IMR-90 (cell line): ENCODE measurements at places on chromosomes 16 and 17. TPM values are rescaled to one million over a fixed set of nuclear protein-coding genes. Genes with fewer than 3 reads are reported as not detected.

DNA sequence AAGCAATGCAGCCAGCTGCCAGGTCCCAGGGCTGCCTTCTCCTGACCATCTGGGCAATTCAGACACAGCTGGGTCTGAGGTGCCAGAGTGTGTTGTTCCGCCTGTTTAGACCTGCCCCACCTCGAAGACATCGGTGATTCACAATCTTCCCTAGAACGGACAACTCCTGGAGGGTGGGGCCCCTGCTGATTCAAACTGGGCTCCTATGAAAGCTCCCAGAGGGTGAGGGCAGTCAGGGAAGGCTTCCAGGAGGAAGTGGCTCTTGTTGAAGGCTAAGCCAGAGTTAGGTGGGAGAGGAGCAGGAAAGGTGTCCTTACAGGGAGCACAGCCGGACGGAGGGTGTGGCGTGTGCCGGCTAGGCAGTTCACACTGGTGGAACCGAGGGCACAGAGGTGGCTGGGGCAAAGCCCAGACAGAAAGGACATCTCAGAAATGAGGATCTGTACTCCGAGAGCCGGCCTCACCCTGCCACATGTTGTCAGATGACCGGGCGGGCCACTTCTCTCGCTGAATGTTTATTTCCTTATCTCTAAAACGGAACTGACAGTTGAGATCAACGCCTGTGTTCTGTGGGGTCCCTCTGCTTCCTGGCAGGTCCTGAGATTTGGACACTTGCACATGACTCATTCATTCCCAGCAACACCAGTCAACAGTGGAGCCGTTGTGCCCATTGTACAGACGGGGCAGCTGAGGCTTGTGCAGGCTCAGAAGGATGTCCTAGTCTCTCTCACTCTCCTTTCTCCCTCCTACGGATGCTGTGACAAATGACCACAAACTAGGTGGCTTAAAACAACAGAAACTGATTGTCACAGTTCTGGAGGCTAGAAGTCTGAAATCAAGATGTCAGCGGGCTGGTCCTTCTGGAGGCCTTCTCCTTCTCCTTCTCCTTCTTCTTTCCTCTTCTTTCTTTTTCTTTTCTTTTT is 26.9 kb upstream of the LITAF start:
- DNase-seq, result no peak

DNA sequence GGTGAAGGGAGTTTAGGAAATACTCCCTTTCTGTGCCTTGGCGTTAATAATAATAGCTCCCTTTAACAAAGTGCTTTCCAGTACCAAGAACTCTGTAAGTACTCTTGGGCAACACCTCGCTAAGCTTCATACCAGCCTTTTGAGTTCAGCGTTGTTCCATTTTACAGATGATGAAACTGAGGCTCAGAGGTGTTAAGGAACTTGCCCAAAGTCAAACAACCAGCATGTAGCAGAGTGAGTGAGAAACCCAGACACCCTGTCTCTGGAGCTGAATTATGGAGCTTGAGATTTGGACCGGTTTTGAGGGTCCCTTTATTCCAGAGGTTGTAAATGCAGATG is 607 bp downstream of the KATNIP start:
- no peak for DNase-seq

DNA sequence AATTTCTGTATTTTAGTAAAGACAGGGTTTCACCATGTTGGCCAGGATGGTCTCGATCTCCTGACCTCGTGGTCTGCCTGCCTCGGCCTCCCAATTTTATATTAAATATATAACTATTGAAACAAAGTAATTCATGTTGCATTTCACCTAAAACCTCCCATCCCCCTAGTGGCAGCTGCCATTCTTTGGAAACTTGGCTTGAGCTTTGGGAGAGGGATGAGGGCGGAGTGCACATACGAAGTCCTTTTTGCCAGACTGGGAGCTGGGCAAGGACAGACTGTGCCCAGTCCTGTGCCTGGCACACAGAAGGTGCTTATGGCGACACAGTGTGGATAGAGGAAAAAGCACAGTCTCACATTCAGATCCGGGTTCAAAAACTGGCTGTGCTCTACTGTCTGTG is 83.8 kb downstream of the NETO2 start:
- DNase-seq, result no peak

- peak; percentile 69 for DNase-seq
Measured at GRCh38 chr17:41689497-41690299, 1.0 kb downstream of the EIF1 start.

DNA sequence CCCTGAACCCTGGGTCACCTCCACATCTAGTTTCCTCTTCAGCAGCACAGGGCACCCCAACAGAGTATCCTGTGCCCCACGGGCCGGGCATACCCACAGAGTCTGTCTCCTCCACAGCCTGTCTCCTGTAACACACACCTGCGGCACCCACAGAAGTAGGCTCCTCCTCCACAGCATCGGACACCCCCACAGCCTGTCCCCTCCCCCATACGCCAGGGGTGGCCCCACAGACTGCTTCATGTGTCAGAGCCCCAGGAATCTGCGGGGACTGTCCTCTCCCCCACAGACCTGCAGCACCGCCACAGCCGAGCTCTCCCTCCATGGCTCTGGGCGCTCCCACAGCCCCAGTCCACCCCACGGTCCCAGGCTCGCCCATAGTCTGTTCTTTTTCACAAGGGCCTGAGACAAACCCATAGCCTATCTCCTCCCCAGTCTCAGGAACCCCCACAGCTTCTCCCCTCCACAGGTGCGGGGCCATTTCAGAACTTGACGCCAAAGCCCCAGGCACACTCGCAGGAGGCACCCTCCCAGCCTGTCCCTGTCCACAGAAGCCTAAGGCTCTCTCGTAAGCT is 1.4 kb downstream of the KIAA0753 start:
- no peak for DNase-seq

DNA sequence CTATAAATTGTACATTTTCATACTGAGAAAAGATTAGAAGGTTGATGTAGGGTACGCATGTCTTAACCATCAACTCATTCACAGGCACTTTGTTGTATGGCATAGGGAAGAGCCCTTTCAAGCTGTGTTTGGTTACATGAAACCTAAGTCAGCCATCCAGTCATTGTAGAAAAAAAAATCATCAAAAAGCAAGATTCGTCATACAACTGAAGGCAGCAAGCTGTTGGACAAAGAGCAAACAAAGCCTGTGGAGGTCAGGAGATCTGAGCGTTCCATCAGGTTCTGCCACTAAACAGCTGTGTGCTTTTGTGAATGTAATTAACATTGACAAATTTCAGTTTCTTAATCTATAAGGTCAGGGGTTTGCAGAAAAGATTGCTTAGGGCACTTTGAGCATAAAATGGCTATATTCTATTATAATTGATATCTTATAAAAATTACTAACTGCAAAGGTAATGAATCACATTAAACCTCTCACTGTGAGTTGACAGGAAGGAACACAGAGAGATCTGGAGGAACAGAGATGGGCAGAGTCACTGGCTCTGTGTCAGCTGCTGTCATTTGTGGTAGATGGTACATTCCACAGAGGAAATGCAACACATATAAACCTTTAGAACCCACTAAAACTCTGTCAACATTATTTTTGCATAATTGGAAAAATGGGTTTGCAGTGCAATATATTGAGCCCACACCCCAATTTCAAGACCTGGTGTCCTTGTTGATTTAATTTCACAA is 66.3 kb upstream of the MYOCD start:
- DNase-seq, result peak; percentile 86

- peak; percentile 87 for DNase-seq
Measured at GRCh38 chr16:50068550-50068949, 2.8 kb downstream of the HEATR3 start.

- DNase-seq, result no peak
Measured at GRCh38 chr17:42361781-42362186, 26.5 kb downstream of the STAT3 start.

GRCh38 chr16:68479271-68479670 is 31.0 kb upstream of the SMPD3 start:
- DNase-seq, result no peak

GRCh38 chr16:76195056-76195455 is 82.1 kb upstream of the CNTNAP4 start:
- DNase-seq, result no peak

DNA sequence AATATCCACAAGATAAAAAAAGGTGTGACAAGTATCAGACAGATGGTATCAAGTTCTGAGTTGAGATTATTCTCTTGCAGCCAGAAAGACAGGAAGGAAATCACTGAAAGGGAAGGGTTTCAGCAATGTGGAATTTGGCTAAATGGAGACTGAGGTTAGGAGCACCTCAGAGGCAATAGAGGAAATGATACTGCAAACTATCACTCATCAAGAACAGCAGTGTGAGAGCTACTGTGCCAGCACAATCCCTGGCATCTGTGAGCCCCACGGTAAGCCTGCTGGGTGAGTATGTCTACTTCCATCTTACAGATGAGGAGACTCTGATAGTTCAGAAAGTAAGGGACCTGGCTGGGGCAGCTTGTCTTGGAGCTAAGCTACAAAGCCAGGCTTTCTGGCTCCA is 162.0 kb downstream of the SALL1 start:
- no peak for DNase-seq

DNA sequence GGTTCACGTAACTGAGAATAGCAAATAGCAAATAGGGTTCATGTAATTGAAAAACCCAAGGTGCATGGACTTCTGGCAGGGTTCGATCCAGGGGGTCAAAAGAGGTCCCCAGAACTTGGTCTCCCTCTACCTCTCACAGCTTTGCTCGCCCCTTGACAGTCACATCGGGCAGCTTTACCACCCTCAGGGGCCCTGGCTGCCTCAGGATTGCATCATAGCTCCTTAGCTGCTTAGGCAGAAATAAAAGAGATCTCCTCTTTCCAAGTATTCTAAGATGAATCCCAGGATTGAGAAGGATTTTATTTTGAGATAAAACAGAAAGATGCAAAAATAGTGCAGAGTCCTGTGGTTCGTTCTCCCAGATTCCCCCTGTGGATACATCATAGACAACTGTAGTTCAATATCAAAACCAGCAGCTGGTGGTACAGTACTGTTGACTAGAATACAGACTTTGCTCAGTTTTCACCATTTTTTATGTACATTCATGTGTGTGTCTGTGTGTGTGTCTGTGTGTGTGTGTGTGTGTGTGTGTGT is 12.8 kb downstream of the ADGRG3 start:
- DNase-seq, result no peak

DNA sequence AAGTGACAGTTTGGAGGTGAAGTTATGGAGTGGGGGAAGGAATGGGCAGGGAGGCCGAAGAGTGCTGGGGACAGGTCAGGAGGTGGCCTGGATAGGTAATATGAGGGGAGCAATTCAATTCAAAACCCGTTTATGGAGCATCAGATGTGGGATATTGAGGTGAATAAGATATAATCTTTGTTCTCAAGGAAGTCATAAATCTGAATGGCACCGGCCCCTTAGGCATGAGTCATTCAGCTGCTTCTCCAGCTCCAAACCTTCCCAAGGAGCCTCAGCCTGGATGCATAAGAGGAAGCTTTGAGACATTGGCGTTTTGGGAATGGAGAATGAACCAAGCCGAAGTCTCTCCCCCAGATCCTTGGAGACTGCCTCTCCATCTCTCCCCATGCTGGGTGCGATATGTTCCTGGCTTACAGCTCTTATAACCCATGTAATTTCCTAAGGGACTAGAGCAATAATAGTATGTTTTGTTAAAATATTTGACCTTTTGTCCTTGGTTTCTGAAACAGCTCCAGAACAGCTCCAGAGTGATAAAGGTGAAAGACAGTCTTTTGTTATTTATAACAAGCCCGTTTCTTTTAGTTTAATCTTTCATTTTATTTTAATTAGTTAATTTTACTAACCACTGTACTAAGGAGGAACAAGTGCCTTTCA is 1.7 kb downstream of the TUBG2 start:
- peak; percentile 72 for DNase-seq

DNA sequence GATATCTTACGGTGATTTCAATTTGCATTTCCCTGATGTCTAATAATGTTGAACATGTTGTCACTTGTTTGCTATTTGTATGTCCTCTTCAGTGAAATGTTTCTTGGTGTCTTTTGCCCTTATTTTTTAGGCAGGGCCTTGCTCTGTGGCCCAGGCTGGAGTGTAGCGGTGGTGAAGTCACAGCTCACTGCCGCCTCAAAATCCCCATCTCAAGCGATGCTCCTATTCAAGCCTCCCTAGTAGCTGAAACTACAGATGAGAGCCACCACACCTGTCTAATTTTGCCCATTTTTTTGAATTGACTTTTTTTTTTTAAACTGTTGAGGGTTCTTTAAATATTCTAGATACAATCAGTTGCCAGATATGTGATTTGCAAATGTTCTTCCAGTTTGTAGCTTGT is 8.3 kb downstream of the UBE2G1 start:
- no peak for DNase-seq

DNA sequence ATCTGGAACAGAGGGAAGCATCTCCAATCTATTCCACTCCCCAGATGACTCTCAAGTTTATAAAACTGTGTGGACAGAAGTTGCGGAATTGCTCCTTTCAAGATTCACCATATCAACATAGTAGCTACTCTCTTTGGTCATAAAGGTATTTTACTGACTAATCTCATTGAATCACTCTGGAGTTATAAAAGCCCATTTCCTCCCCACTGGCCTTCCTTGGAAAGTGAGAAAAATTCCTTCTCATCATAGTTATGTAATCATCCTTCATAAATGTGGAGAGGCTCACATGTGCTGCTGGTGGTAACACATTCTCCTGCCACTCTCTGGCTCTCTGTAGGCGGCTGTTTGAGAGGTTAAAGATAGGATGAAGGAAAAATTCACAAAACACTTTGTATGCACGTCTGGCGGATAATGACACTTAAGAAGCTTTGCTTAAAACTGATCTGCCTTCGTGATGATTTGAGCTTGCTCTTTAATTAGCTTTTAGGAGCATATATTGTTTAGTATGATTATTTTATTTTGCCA is 1034.0 kb upstream of the EEF2KMT start:
- no peak for DNase-seq

DNA sequence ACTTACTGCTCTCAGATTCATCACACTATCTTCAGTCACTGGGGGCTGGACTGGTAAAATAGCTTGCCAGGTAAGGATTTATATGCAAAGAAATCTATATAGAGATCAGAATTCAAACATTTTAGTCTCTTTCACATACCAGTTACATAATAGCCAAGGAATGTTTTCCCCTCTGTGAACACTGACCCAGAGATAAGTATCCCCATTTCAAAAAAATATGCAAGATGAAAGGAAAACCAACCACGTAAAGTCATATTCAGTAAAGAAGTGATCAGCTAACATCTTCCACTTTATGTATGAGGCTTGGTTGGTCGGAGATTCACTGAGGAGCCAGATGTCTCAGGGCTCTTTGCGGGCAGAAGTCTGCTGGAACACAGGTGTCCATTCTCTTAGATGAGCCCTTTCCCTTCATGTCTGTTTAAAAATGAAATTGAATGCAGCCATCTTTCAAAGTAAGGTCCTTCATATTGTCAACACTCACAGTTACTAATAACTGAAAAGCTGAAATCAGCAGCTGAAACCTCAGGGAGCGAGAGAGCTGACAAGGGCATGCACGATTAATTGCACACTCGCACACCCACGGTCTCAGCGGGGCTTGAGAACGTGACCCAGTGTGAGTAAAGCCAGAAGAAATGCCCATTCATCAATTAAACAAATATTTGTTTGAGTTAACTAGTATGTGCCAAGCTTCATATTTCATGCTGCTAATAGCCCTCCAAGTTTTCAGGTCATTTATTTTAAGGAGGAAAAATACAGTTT is 161.2 kb downstream of the MRTFB start:
- peak; percentile 72 for DNase-seq

MKS1 gene
- 8.9 and 11.5 TPM in 2 replicates for total RNA-seq

MEIOC gene
- total RNA-seq, result 0.28 and 0.36 TPM in 2 replicates

TPSD1 gene
- not detected in 2 replicates for total RNA-seq

MMP25 gene
- not detected in 2 replicates for total RNA-seq

PRRT2 gene
- 0.90 and 1.4 TPM in 2 replicates for total RNA-seq

TMC6 gene
- total RNA-seq, result 0.28 TPM in 1 of 2 replicates, not detected in the other

CCDC200 gene
- not detected in 2 replicates for total RNA-seq

GSPT1 gene
- 84.8 and 121 TPM in 2 replicates for total RNA-seq

TP53TG3C gene
- total RNA-seq, result not detected in 2 replicates

C17orf78 gene
- total RNA-seq, result not detected in 2 replicates

WSCD1 gene
- total RNA-seq, result under 0.01 TPM in 1 of 2 replicates, not detected in the other
